Occipital lobe (tissue), 3 donors: ENCODE measurements at places on chromosomes 13 and 19. TPM values are rescaled to one million over a fixed set of nuclear protein-coding genes. Genes with fewer than 3 reads are reported as not detected.

DNA sequence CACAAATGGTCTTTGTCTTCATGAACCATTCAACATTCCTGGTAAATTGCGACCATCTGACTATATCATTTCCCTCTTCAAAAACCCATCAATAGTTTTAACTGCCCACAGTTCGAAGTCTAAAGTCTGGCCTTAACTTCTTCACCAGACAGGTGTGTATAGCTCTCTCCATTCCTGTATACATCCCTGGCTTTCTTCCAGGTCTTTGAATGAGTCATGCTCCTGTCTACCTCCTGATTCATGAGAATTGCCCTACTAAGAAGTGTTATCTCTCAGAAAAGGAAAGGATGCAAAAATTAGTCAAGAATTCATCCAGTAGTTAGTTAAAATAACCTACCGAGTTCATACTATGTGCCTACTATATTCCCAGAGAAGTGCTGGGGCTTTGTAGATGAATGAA, 225.0 kb downstream of the TBC1D4 start:
- DNase-seq, result no peak

DNA sequence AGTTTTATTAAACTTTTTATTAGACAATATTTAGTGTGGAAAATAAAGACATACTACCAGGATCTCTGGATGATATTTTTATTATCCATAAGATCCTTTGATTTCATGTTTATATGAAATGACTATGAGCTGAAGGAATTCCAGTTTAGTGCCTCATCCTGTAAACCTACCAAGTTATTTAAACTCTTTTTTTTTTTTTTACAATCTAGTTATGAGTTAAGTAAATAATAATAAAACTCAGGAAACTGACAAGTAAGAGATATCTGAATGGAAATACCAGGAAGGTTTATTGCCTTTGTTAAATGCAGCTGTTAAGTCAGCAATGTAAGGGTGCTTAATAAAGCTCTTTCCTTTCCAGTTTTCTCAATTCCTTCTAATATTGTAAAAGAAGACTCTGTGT, 53.9 kb downstream of the RXFP2 start:
- no peak for DNase-seq

DNA sequence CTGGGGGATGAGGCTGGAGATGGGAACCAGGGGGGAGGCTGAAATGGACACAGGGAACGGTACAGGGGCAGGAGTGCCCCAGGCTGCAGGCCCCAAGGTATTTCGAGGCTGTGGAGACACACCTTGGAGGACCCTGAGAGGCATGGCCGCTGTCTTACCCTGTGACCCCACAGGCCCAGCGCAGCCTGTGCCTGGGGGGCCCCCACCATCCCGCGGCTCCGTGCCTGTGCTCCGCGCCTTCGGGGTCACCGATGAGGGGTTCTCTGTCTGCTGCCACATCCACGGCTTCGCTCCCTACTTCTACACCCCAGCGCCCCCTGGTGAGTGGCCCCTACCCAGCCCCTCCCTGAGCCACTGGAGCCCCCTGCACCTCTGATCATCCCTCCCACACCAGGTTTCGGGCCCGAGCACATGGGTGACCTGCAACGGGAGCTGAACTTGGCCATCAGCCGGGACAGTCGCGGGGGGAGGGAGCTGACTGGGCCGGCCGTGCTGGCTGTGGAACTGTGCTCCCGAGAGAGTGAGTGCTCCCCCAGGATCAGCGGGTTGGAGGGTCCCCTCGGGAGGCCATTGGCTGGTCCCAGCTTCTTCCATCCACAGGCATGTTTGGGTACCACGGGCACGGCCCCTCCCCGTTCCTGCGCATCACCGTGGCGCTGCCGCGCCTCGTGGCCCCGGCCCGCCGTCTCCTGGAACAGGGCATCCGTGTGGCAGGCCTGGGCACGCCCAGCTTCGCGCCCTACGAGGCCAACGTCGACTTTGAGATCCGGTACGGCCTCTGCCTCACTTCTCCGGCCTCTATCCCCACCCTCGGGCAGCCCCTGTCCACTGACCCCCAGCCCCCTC, 16.9 kb upstream of the SPIB start:
- DNase-seq, result no peak

GRCh38 chr19:42247640-42248199, 5.3 kb upstream of the GSK3A start:
- DNase-seq, result no peak

- DNase-seq, result no peak
Measured at GRCh38 chr19:12137221-12137940, 2.8 kb downstream of the ZNF20 start.

GRCh38 chr13:44259045-44260027, 114.3 kb upstream of the SERP2 start:
- no peak for DNase-seq

DNA sequence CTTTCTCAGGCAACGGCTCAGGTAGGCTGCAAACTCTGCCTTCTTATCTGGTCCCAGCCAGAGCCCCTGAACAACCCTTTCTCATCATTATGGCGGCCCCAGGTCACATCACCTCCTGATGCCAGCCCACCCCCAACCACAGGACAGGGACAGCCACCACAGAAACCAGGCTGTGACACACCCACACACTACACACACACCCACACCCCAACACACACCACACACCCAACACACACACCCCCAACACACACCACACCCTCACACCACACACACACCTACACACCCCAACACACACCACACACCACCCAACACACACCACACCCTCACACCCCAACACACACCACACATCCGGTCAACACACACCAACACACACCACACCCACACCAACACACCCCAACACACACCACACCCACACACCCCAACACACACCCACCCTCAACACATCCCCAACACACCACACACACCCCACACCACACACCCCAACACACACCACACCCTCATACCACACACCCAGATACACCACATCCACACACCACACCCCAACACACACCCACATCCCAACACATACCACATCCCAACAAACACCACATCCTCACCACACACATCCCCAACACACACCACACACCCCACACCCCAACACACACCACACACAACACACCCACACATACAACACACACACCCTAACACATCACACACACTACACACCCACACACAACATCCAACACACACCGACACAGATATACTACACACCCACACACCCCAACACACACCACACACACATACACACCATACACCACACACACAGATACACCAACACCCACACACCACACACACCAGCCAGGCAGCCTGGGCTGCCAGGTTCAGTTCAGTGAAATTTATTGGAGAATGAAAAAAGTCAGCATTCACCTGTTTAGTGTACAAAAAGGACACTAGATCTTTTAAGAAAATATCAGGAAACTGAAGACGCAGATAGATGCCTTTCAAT, 4.2 kb upstream of the ISYNA1 start:
- DNase-seq, result no peak

GRCh38 chr13:57270493-57270892, 103.5 kb downstream of the PRR20E start:
- DNase-seq, result no peak

DNA sequence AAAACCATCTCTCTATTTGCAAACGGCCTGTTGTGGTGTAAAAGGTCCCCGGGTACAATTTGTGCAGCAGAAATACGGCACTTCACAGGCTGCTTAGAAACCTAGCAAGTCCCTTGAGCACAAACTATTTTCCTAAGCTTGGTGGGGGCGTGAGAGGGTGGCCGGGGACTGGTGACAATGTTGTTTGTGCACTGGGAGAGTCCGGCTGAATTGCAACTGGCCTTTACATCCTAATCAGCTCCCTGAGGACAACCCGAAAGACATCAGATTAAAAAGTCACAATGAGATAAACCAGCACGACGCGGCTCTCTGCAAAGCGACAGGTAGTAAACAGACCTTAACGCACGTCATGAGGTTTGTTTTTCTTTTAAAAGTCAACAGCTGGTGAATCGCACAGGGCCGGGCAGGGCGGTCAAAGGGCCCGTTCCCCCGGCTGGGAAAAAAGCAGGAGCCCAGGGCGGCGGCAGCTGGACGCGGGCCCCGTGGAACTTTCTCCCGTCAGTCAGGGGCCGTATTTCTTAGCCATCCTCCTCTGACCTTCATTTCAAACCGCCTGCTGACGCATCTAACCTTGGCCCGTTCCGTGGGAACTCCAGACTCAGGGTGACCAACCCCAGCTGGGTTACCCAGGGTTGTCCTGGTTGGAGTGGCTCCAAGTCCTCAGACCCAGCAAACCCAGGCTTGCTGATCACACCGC, 112.3 kb downstream of the GADD45B start:
- no peak for DNase-seq

Gene C1QTNF9
- not detected for total RNA-seq

- no peak for DNase-seq
Measured at GRCh38 chr13:51222686-51223559, 725 bp downstream of the FAM124A start.

DNA sequence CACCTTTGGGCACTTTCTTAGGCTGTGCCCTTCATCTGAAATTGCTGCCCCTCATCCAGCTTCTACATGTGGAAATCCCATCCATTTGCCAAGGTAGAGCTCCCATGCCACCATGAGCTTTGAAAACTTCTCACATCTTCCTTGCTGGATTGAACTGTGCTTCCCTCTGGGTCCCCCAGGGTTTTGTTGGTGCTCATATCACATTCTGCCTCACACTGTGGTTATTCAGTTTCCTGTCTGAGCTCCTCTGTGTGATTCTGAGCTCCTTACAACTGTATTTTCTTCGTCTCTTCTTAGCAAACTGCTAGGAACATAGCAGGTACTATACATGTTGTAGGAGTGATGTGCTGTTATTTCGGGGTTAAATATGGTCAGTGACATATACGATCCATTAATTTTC, 74.9 kb upstream of the KL start:
- DNase-seq, result no peak

DNA sequence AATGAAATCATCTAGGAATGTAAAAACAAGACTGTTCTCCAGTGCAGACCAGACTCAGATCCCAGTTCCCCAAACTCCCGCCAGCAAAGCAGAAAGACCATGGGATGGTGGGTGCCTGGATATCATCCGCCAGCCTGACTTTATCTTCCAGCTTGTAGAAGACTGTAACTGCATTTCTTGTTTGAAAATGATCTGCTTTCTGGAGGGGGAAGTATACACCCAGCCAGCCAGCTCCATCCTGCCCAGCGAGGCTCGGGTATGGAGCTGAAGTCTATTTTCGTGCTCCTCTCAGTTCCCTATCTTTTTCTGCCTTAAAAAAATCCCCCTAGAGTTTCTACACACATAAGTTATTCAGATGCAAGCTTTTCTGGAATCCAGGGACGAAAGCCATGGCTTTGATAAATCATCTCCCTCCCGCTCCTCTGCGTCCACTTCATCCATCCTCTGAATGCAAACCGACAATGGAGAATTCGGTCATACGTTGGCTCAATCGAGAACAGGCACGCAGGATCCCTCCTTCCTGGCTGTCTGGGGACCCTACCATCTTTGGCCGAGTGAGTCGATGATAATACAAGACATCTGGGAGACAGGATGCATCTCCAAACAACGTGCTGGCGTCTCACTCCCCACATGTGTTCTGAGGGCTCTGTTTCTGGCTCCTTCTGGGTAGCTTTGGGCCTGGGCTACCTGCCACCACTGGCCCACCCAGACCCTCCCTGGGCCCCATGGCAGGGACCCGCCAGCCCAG, 31.2 kb downstream of the CEBPG start:
- no peak for DNase-seq

Gene FREM2
- 2.7 TPM for total RNA-seq

DNA sequence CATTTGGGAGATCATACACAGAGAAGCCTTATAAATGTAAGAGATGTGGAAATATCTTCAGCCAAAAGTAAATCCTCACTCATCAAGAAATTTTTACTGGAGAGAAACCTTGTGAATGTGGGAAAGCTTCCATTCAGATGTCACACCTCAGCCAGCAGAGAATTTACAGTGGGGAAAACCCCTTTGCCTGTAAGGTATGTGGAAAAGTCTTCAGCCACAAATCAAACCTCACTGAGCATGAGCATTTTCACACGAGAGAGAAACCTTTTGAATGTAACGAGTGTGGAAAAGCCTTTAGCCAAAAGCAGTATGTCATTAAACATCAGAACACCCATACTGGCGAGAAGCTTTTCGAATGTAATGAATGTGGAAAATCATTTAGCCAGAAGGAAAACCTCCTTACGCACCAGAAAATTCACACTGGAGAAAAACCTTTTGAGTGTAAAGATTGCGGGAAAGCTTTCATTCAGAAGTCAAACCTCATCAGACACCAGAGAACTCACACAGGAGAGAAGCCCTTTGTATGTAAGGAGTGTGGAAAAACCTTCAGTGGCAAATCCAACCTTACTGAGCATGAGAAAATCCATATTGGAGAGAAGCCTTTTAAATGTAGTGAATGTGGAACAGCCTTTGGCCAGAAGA, 21.5 kb downstream of the ZNF146 start:
- DNase-seq, result no peak

DNA sequence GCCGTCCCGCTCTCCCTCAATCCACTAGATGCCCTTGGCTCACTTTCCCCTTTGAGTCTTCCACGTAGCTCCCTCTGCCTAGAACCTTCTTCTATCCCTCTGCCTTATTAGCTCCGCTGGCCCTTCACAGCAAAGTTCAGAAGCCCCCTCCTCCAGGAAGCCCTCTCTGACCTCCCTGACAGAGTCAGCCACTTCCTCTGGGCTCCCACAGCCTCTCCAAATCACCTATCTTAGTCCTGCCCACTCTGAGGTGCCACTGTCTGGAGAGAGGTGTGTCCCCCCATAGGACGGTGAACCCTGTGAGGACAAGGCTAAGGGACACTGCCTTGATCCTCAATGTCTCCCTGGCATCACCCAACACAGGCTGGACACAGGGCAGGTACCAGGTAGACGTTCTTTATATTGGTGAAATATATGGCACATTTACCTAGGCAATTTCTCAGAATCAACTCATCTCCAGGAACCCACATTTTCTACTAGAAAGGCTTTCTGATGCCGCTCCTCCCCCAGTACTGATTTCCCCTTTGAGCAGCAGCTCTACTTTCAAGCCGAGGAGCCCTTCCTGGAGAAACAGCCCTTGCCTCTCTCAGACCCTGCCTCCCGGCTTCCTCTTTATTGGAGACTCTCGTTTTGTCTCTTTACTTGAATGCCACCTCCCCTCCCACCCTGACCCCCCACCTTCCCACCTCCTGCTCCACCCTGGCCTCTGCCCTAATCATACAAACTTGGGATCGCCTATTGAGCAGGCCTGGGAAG, 3.4 kb upstream of the TGFB1 start:
- DNase-seq, result no peak

DNA sequence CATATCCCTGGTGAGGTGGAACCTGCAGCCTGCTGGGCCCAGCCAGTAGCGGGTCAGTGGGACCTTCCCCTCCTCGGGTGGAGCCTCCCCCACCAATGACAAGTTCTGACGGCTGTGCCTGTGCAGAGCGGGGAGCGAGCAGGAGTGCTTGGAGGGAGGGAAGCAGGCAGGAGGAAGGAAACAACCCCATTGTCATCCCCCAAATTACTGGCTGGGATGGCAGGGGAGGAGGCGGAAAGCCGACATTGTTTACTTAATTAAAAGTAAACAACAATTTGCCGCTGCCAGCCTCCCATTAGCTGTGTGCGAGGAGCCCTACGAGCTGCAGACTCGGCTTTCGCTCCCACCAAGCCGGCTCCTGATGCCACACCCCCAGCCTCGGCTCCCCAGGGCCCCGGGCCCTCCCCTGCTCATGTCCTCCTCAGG, 45.5 kb downstream of the LYL1 start:
- DNase-seq, result no peak

Gene ERFL
- not detected for total RNA-seq
